ENCODE measurements at places on chromosomes 4 and X.

DNA sequence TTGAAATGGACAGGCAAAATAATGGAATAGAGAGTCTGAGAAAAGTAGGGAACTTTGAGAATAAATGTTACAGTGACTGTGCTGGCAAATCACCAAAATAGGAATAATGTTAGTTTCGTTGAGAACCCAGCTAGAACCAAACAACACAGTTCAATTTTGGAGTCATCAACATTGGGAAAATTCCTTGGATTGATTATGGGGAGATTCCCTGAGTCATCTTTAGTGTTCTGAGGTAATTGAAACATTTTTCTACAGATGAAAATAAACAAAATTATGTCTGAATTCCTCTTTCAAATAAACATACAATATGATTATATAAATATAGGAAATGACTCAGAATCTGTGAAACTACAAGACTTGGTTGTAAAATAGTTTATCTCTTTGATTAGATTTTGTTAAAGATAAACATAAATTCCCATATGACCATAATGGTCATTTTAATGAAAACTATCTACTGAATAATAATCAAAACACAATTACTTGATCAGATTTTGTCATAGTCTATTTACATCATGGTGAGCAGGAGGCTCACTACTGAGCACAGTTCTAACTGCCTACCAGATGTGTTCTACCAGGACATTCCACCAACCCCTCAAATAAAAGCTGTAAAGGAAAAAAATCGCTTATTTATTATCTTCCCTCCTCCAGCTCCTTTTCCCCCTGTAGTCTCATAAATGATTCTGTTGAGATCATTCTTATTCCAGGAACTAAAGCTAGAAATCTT lies 51.4 kb upstream of the GABRA2 start:
- no peak for DNase-seq

DNA sequence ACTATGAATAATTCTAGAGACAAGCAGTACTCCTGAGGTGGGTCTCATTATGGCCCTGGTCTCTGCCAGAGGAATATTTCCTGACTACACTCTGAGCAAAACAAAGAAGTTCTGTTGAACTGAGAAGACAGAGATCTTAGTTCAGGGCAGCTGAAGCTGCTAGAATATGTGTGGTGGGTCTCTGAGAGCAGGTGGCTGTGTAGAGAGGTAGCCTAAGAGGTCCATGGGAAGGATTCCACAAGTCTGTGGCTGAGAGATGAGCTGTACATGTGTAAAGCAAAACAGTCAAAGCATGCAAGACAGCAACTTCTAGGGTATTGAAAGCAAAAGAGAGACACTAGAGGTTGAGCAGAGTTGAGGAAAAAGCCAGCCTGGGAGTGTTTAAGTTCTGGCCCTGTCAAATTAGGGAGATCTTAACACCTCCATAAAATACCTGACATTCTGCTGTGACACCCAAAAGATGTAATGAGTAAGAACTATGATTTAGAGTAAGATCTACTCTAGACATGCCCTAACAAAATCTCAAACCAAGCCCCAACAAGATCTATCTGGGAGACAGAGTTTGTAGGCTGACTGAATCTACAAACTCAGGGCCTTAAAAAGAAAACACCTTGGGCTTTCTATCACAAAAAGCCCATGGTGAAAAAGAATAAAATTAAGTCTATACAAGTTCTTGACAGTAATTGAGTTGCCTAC lies 274.4 kb downstream of the BANK1 start:
- DNase-seq = no peak

DNA sequence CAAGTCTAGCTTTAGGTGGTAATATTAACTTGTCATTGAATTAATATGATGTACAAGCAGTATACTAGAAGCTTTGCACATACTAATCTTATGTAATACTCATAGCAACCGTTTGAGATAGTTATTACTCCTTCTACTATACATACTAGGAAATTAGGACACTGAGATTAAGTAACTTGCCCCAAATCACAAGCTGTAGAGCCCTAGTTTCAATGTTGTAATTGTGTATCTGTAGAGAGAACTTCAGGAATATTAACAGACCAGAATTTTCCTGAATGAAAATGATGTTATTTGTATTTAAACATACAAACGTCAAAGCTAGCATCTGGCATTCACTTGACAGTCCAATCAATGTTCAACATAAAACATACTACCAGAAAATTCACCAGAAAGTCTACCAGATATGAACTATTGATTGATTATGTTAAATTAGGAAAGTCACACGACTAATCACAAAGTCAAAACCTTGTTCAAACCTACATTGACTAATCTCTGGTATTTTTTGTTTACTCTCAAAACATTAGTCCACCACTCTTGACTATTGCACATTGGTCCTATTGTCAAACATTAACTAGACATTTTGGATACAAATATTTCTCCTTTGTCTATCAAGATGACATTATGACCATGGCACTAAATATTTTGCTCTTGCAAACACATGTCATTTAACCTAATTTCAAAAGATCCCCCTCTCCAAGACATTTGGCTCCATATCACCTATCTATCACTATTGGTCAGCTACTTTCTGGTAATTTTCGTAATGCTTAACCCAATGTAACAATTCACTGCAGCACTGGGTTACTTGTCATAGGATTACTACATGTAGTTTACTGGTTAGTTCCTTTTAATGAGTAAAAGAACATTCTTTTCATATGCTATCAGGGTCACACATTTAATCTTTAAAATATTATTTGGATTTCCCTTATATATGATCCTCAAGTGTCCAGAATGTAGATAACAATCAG lies 100.7 kb downstream of the GPC3 start:
- no peak for DNase-seq

GRCh38 chrX:155968326-155968661 lies 29.2 kb upstream of the IL9R start:
- no peak for DNase-seq

GRCh38 chrX:39174241-39174771 lies 373.0 kb downstream of the MID1IP1 start:
- DNase-seq = no peak

DNA sequence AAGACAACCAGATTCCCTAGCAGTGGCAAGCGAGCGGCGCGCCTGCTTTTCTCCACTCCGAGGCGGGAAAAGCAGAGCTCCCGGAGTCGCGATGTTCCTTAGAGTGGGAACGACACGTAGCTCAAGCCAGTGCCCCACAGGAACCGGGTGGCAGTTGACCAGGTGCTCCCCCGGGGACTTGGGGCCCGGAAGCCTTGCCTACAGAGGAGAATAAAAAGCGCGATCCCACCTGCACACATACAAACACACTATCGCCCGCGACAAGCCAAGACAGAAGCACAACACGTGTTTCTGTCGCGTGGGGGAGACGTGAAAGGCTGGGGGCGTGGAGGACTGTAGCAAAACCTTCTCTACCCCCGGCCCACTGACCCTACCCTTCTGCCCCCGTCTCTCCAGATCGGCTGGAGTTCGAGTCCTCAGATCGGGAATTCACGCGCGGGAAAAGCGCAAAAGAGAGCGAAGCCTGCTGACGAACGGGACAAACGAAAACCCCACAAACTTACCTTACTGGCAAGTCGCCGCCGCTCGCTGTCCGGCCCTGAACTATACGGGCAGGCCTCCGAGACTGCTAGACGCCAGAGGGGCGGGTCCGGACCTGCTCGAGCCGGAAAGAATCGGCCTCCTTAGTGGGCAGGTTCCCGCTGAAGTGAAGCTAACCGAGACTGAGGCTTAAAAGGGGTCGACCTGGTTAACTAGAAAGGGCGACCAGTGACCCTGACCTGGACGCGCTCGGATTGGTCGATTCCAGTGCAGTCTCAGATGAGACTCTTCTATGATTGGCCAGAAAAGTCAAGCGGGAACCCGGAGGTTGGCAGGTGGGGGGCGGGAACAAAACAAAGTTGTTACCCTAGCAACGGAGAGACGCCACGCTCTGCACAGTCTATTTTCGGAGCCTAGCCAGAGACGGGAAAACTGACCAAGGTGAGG lies at the start of the genes DNAAF6 and NUP62CL:
Gene DNAAF6 (plus strand): TSS at position 842 of the 927 bp plus-strand sequence. CDS start 6,265 bp downstream, outside the sequence.
Gene NUP62CL (minus strand): TSS at position 664 of the 927 bp plus-strand sequence. CDS start 31,287 bp downstream, outside the sequence.
- peak; percentile 17 for DNase-seq

DNA sequence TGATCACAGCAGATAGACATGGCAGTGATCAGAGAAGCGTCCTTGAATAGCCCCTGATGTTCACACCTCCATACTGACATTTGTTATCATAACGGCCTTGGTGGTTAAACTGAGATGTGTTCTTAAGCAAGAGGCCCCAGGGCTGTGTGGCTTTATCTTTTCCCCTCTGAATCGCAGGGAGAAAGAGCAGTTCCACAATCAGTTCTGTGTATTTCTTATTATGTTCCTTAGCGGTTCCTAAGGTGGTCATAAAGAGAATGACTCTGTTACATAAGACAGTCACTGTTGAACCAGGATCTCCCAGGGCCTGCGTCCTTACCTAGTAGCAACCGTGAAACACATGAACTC lies 52.8 kb upstream of the CBR4 start:
- no peak for DNase-seq

DNA sequence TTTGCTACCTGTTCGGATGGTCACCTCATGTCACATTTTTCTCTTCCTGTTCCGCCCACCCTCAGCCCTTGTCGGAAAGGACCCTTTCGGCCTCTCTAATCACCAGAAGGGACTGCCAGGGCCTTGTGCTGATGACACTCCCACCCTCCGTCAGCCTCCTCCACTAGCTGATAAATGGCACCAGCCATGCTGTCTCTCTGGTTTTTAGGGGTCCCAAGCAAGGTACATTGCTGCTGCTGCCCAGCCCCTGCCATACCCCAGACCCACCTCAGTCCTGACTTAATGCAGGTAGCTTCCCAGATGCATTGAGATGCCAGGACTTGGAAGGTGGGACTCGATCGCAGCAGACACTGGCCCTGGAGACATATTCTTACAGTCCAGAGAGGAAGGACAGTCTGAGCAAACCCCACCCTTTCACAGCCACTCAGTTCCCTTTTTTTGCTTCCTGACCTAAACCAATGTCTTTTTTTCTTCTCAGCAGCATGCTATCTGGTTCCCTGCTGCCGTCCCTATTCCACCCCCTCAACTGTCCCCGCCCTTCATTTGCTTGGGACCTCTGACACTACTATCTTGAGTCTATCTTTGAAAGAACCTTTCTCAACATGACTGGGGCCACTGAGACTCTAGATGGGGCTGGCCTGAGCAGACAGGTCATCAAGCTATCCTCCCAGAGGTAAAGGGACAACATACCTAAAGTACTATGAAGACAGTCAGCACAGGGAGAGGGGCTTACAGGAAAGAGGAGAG lies at the start of gene BTK:
Gene BTK (minus strand): TSS at position 397 of the 747 bp plus-strand sequence. CDS start 10,907 bp downstream, outside the sequence.
- DNase-seq = no peak

DNA sequence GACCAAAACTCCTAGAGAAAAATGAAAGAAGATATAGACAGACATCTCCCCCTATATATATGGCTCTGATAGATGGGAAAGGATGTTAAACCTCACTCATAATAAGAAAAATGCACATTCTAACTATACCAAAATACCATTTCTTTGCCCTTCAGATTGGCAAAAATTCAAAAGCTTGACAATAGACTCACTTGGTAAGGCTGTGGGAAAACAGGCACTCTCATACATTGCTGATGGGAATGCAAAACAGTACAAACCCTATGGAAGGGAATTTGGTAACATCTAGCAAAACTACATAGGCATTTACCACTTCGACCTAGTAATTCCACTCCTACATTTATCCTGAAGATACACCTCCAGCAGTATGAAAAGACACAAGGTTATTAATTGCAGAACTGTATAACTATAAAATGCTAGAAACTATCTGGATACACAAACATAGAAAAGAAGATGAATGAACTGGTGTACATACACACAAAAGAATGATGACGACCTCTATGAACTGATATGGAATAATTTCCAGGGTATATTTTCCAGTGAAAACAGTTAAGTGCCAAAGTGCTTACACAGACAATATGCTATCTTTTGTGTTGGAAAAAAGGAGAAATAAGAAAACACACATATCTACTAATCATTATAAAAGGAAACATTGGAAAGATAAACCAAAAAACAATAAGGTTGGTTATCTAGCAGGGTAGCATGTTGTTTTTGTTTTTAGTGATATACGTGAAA lies 48.5 kb downstream of the WDFY3 start:
- no peak for DNase-seq

DNA sequence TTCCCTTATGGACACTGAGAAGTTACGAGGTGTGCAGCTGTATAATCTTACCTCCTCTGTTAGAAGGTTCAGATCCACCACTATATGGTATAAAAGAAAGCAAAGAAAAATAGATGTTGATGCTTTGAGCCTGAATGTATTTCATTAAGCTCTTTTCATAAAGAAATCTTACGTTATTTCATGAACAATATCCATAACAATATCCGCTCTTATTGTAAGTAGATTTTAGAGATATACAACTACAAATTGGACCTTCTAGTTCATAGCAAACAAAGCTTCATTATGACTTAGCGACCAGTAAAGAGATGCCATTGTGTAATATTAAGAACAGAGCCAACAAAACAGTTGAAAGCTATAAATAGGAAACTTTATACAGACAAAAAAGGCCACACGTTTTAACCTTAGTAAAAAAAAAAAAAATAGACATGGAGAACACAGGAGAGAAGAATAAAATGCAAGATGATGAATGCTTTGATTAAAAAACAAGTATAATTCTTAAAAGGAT lies 203.6 kb downstream of the PDGFC start:
- no peak for DNase-seq

DNA sequence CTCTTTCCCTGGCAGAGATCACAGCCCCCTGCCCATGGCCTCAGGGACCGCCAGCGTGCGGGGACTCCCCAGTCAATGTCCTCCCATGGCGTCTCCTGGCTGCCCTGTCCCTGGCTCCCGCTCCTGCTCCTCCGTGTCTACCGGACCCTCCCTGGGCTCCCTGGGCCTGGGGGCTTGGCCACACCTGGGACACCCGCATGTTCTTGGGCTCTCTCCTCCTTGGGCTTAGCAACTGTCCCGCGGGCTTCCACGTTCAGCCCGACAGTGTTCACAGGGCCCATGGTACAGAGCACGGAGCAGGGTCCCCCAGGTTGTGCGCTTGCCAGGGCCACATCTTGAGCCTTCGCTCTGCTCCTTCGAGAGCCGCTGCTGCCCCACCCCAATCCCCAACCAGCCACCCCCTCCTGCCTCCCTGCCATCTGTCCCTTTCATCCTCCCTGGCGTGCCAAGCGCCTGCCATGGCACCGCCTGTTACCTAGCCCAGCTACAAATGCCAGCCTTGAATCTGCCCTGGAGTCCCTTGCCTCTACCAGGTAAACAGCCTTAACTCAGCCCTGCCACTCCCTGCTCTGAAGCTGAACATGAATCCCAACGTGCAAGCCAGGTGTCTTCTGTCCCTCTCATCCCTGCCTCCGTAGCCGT lies 3.9 kb downstream of the AVPR2 start:
- no peak for DNase-seq

DNA sequence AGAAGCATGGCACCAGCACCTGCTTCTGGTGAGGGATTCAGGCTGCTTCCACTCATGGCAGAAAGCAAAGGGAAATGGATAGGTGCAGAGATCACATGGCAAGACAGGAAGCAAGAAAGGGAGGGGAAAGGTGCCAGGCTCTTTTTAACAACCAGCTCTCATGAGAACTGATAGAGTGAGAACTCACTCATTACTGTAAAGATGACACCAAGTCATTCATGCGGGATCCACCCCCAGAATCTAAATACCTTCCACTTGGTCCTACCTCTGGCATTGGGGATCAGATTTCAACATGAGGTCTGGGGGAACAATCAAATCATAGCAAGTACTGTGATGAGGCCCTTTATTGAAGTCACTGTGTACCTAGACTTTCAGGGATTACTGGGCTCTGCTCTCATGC lies 72.0 kb upstream of the PRDM5 start:
- no peak for DNase-seq

- no peak for DNase-seq
Measured at GRCh38 chr4:102598086-102598761, 97.1 kb downstream of the NFKB1 start.
